Stimulated activated CD4-positive, alpha-beta T cell treated with anti-CD3 and anti-CD28 coated beads, Interleukin-15, amount 100 ng/mL, for 1 hour (primary cell): ENCODE measurements at places on chromosomes 2 and 18.

DNA sequence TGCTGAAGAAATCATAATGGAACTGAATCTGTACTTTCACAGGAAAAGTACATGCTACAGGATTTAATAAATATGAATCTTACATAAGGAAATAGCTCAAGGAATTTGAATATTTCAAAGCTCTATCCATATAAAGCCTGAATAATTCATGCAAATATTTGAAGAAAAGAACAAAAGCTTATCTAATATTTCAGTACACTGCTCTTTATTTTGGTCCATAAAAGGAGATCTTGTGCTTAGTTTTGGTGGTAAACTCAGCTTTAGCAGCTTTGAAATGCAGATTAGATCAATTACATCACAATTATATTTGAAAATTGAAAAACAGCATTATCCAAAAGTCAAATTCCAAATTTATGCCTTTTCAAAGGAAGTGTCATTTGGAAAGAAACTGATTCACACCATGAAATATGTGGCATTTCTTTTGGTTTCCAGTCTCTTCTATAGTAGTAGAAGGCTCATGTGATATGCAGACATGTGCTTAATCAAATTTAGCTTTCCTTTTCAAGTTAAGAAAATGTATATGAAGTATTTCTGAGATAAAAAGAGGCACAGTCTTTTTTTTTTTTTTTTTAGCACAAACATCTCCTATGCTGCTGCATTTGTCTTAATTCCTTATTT, 42.1 kb upstream of the MAP4K3 start:
- DNase-seq, result no peak

GRCh38 chr2:233264667-233265066, 13.2 kb downstream of the ATG16L1 start:
- DNase-seq, result no peak

GRCh38 chr2:120348737-120349439, 3.0 kb downstream of the INHBB start:
- no peak for DNase-seq

DNA sequence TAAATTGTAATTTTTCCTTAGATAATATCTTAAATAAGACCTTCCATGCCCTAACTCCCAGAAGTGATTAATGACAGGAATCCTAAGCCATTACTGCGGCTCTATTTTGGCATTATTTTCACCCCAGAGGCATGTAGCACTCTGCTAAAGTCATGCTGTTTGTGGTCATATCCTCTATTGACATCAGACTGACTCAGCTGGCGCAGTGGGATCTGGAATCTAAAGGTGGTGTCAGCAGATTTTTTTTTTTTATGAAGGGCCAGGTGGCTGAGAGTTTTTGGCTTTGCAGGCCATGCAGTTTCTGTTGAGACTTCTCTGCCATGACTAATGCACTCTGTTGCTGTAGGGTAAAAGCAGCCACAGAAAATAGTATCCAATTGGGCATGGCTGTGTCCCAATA, 64.1 kb upstream of the ACVR1C start:
- DNase-seq, result no peak

DNA sequence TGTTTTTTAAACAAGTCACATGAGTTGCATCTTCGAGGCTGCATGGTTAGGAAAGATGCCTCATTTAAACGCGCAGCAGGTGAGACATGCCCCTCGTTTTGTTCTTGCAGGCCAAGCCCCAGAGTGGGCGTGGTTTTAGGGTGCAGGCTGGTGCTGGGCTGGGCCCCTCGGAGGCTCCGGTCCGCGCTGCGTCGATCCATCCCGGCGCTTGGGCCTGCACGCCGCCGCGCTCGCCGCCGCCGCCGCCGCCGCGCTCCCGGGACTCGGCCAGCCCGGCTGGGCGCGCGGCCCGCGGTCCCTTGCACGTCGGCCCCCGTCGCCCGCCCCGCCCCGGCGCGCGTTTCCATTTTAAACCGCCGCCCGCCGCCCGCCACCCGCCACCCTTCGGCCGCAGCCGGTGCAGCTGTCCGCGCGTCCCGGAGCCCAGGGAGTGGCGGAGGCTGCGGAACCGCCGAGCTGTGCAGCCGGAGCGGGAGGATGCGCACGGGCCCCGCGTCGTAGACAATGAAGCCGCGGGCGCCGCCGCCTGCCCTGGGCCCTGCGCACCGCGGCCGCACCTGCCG, 175.5 kb downstream of the AGAP1 start:
- peak; percentile 7 for DNase-seq

DNA sequence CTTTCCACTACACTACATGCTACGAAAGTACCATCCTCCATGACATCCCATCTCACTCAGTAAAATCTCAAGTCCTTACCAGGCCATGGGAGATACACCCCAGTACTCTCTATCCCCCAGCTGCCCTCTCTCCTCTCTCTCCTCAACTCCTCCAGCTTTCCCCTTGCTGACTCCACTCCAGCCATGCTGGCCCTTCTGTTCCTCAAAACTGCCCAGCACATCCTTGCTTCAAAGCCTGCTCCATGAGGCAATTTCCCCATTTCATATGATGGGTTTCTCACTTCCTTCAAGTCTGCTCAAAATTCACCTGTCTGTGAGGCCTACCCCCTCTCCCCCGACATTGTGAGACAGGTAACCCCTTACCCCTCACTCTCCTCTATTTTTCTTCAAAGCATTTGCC, 8.6 kb downstream of the CHN1 start:
- DNase-seq, result no peak

- no peak for DNase-seq
These were observed 22.5 kb upstream of the SIGLEC15 start for GRCh38 chr18:45802814-45803492.

DNA sequence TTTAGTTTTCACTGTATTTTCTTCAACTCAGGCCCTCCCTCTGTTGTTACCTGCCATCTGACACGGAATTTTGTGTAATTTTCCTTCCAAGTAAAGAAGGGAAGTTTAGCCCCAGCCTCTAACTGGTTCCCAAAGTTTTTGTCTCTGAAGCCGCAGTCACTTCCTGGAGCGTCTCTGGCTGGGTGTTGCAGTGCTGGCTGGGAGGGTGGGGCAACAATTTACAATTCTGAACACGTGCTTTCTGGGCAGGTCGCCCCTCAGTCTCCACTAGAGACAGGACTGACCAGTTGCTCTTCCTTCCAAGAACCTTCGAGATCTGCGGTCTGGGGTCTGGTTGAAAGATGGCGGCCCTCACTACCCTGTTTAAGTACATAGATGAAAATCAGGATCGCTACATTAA, 3.5 kb downstream of the CNDP2 start:
- DNase-seq, result no peak

DNA sequence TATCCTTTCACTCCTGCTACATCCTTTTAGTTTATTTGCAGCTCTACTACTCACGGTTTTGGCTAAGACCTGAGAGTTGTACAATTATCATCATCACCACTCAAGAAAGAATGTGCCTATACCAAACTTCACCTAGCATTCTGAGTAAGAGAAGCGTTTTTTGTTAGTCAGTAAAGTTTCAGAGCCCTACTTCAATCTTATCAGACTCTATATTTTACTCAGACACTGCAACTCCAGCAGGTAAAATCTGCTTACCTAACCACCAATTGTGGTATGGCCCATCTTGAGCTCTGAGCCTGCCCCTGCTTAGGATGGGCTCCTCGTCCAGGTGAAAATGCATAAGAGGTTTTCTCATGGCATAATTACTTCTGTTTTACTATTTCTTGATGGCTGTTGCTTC, 37.1 kb downstream of the ICOS start:
- no peak for DNase-seq

GRCh38 chr18:7025194-7025593, 92.4 kb downstream of the LAMA1 start:
- DNase-seq, result no peak

DNA sequence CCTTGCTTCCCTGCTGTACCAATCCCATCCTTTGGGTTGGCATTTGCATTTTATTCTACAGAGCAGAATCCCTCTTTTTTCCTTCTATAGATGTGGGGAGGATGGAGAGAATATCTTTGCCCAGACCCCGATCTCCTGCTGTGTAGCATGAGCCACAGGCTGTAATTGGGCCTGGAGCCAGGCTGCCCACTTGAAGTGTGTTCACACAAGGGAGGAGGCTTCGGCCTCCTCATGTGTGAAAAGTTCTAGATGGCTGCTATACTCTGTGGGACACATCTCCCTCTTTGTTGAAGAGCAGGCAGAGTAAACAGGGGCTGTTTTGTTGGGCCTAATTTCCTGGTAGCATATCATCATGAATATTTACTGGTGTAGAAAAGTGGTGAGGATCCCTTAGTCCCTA, 126.3 kb downstream of the XRCC5 start:
- DNase-seq, result no peak
